ENCODE measurements at places on chromosomes 11 and 22.

DNA sequence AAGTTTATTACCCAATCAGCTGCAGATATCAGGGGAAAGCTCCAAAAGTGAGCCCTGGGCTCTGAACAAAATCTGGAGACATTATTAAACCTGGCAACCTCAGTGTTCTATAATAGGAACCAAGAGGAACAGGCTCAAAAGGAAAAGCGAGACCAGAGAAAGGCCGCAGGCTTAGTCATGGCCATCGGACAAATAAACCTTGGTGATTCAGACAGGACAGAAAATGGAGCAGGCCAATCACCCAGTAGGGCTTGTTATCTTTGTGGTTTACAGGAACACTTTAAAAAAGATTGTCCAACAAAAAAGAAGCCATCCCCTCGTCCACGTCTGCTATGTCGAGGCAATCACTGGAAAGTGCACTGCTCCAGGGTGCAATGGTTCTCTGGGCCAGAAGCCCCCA lies 7.7 kb upstream of the PANX1 start:
- DNase-seq = no peak

DNA sequence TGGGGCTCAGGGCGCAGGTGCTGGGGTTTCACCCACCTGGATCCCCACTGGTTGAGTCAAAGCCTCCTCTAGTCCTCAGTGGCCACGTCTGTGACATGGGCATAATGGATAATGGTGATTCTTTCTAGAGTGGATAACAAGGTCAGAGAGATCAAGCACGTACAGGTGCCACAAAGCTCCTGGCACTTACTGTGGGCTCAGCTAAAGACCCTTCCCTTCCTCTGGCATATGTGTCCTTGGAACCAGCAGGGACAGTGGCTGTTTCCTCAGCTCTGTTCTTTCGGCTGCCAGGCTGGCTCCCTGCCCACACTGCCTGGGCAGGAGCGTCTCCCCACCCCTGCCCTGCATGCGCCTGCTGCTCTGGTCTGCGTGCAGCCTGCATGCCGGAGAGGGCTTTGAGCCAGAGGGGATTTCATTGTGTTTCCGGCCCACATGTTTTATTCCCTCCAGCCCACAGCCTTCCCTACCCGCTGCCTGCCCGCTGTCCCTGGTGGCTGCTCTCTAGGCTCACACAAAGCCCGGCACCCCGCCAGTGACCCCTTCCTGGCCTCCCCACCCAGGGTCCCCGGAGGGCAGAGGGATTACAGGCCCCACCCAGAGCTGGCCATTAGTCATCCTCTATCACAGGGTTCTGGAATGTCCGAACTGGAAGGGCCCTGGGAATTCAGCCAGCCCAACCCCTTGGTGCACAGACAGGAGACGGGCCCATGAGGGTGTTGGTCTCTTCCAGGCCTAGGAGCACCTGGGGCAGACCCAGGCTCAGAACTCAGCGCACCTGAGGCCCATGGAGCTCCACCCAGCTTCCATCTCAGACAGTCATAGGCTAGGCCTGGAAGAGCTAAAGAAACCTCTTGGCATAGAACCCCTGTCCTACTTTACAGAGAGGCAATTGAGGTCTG lies 55.3 kb upstream of the GCAT start:
- peak; percentile 93 for DNase-seq

- no peak for DNase-seq
Observed at GRCh38 chr11:69928121-69928520, 108.9 kb upstream of the FGF3 start.

- DNase-seq = peak; percentile 30
Observed at GRCh38 chr22:20440637-20441591, 3.3 kb upstream of the SCARF2 start.

DNA sequence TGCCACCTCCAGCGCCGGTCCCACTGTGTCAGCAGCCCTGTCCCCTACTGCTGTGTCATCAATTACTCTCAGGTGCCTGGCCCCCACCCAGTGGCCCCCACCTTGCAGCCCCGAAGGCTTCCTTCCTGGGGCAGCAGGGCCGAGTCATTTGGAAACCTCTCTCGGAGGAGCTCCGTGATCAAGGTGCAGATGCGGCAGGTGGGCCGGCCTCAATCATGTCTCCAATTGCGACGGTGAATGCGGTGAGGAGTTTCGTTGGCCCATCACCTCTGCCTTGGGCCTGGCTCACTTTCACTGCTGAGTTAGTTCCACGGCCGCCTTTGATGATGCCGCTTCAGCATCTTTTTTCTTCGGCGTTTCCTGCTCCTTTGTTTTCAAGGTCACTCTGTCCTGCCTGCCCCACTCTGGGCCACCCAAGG lies 11.3 kb upstream of the CXCR5 start:
- DNase-seq = no peak

GRCh38 chr11:84103096-84103495 lies 816.9 kb upstream of the CCDC90B start:
- DNase-seq = no peak

- peak; percentile 66 for DNase-seq
Observed at GRCh38 chr11:91792779-91793262, 431.8 kb upstream of the FAT3 start.

DNA sequence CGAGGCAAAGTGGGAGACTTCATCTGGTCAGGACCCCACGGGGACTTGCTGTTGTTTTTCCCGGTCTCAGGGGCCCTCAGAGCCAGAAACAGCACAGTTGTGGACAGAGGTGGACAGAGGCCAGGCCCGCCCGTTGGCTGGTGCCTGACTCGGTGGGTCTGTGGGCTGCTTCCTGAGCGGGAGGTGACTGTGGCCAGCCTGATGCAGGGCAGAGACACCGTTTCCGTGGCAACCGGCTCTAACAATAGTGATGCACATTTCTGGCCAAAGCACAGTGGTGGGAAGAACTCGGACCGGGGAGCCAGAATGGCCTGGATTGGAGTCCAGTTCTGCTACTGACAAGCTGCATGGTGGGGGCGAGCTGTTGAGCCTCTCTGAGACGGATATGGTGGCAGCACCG lies 58.7 kb upstream of the ATXN10 start:
- DNase-seq = no peak

- DNase-seq = peak; percentile 65
Observed at GRCh38 chr22:44181033-44181911, 547 bp downstream of the PARVG start.

- DNase-seq = peak; percentile 73
Observed at GRCh38 chr11:16606784-16607674, 131.4 kb upstream of the C11orf58 start.

GRCh38 chr11:28505232-28505631 lies 397.0 kb downstream of the METTL15 start:
- no peak for DNase-seq

GRCh38 chr11:132254906-132255305 lies 884.5 kb downstream of the NTM start:
- no peak for DNase-seq

GRCh38 chr11:125903711-125904659 lies at the start of gene DDX25:
Gene DDX25 (plus strand): TSS chr11:125904508. CDS start chr11:125904518, 10 bp downstream.
- peak; percentile 69 for DNase-seq

GRCh38 chr11:1076061-1076665 lies 1.5 kb downstream of the MUC2 start:
- DNase-seq = no peak

DNA sequence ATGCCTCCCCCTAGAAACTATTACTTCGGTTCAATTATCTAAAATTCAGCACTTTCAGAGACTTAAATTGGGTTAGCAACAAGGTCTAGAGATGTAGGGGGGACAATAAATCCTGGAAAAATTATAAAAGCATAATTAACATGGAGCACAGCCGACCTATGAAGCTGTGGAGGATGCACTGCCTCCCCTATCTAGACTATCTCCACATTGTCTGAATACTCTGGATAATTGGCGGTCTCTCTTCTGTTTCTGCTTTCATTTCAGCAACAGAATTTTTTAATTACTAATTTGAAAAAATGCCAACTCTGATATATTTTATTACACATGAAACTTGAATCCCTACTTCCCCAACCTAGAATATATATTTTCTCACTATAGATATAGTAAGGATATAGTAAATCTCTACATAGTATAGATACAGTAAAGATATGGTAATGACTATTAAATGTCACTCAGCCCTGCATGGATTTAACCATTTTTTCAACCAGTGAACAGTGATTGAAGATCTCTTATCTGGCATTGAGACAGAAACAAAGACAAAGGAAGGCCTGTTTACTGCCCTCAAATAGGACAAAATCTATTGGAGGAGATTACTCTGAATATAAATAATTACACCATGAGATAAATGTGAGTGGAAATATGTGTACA lies 157.6 kb downstream of the BLID start:
- no peak for DNase-seq

GRCh38 chr11:111168871-111169270 lies 76.7 kb upstream of the POU2AF2 start:
- no peak for DNase-seq

DNA sequence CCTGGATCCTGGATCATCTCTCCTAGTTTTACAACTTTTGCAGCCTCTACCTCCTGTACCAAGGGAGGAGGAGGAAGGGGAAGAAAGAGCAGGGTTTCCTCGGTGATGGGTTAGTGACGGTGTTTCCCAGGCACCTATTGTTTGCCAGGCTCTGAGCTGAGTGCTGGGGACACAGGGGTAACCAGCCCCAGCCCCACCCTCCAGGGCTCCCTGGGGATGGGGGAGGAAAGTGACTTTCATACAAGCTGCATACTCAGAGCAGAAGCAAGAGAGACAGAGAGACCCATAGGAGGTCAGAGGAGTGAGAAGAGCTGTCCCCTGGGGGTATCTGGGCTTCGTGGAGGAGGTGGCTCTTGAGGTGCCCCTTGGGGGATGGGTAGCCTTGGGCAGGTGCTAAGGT lies 89.4 kb upstream of the THY1 start:
- no peak for DNase-seq

DNA sequence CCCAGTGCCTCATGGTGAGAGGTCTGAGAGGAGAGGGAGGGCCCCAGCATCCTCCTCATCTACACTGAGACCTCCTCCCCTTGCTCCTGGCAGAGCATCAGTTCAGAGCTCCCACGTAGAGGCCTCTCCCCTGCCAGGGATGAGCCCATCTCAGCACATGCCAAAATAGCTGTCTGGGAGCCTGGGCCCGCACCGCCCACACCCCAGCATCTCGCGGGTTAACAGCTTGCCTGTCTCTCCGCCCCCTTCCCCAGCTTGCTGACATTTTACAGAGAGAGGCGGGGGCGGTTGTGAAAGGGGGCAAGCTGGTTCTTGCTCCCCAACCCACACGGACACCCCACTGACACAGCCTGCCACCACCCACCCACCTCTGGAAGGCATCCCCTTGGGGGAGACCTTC lies 6.4 kb downstream of the DGKZ start:
- DNase-seq = no peak

DNA sequence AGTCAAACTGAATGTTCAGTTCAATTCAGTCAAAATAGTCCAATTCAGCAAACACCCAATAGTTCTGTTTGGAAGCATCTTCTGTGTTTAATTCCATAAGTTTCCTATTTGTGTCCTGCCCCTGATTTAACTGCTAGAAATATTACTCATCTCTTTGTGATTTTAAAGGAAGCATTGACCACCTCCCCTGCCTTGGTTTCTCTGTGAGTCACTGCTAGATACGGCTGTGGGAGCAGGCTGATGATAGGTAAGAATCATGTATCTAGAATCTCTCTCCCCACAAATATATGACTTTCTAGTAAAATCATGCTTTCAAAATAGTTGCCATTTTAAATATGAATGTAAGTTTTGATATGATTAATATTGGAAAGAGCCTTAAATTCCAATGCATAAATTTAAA lies 888.5 kb downstream of the NTM start:
- no peak for DNase-seq
